GM23338 (cell line): ENCODE measurements at places on chromosomes 12 and 14. TPM values are rescaled to one million over a fixed set of nuclear protein-coding genes. Genes with fewer than 3 reads are reported as not detected.

The OTOGL gene
- 0.35 and 0.66 TPM in 2 replicates for total RNA-seq

The LGMN gene
- total RNA-seq, result 83.5 and 120 TPM in 2 replicates

The RILPL2 gene
- 0.58 and 1.4 TPM in 2 replicates for total RNA-seq

The STAC3 gene
- total RNA-seq, result 1.2 and 3.0 TPM in 2 replicates

The P2RX2 gene
- total RNA-seq, result 1.7 and 3.0 TPM in 2 replicates

The WNT1 gene
- total RNA-seq, result not detected in 2 replicates

The OR10G2 gene
- total RNA-seq, result not detected in 2 replicates

- DNase-seq, result no peak
Observed at GRCh38 chr14:89519040-89519439, 102.0 kb upstream of the FOXN3 start.

DNA sequence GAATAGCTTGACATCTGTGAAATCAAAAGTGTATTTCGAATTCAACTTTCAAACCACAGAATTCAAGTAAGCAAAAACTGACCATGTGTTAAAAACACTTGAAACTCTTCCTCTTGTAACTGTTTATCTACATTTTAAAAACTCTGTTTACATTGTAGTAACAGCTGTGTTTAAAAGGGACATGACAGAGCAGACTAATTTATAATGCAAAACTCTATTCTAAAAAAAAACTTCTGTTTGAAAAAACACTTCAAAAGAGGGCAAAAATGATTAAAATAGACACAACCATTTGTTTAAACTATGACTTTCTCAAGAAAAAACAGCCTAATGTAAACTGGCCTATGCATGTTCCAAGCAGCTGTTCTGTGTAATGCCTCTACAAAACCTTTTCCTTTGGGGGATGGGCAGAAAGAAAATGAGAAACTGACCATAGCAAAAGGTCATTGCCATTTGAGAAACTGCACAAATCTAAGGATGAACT, 149.1 kb upstream of the HMGA2 start:
- DNase-seq, result no peak

GRCh38 chr12:129200576-129200975, 347.3 kb downstream of the GLT1D1 start:
- no peak for DNase-seq

- DNase-seq, result no peak
Observed at GRCh38 chr12:89433634-89434033, 81.3 kb upstream of the DUSP6 start.

GRCh38 chr14:100065942-100066574, 836 bp downstream of the EVL start:
- no peak for DNase-seq

- DNase-seq, result no peak
Observed at GRCh38 chr12:124956571-124956970, 32.4 kb downstream of the DHX37 start.

- no peak for DNase-seq
Observed at GRCh38 chr12:92063641-92064040, 82.0 kb downstream of the BTG1 start.

- DNase-seq, result peak; percentile 17
Observed at GRCh38 chr12:74646831-74647230, 109.2 kb downstream of the ATXN7L3B start.

DNA sequence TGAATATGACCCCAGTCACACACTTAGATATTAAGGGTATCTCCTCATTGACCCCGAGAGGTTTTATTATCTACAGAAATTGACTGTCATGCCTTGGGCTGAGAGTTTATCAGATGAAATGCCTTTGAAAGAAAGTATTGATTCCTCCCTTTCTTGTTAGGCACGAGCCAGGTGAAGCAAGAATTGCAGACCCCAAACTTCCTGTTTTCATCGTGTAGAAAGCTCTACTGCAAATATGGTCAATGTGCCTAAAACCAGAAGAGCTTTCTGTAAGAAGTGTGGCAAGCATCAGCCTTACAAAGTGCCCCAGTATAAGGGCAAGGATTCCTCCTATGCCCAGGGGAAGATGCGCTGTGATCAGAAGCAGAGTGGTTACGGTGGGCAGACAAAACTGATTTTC, 143.9 kb upstream of the FUT8 start:
- DNase-seq, result no peak

DNA sequence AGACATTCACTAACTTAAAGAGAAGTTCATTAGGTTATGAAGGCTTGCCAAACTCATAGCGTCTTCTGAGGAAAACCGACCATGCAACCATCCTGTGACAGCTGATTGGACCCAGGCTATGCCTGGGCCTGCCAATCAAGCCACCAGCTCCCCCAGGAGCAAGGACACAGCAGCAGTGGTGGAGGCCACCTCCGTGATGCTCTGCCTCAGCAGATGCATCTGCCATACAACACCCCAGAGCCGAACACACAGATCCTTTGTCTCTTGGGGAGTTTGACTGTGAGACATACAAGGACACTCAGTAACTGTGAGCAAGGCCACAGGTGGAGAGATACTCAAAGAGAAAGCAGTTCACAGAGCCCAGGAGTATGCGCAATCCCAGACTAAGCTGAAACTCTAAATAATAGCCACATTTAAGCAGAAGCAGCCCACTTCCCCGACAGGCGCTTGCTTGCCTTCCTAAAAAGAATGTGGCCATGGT, 10.0 kb upstream of the CNIH1 start:
- no peak for DNase-seq

DNA sequence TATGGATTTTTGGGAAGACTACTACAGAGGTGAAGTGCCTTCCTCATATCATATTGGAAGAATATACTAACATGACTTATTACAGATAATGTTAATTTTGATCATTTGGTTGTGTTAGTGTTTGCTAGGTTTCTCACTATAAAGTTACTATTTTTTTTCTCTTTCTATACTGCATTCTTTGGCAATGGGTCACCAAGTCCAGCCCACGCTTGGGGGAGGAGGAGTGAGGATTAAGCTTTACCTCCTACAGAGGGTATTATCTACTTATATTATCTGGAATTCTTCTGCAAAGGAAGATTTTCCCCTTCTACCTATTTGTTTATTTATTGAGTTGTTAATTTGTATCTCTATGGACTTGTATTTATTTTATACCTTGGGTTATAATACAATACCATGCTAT, 31.5 kb downstream of the SCN8A start:
- no peak for DNase-seq

DNA sequence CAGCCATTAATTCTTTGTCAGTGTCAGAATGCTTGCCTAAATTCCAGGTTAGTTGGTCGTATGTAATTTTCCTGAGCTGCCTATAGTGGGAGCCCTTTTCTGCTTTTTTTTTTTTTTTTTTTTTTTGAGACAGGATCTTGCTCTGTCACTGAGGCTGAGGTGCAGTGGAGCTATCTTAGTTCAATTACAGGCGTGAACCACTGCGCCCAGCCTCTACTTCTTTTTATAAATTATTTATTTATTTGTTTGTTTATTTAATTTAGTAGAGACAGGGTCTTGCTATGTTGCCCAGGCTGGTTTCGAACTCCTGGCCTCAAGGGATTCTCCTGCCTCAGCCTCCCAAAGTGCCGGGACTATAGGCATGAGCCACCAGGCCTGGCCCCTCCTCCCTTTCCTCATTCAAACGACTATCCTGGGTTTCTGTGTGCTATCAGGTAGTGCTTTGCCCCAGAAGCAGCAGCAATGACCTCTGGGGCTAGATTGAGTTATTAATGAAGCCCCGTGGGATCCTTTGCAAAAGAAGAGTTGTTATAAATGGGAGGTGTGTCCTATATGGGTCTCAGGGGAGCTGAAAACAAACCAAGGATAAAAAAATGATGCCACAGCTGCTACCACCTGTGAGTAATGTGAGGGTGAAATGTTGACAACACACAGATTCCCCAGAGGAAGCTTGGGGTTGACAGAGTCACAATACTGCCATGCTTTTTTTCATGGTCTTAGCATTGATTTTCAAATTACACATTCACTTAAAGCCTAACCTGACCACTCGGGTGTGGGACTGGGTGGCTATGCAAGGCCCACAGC, 34.6 kb upstream of the NFKBIA start:
- peak; percentile 57 for DNase-seq

GRCh38 chr14:68292441-68293215, 473.0 kb downstream of the RAD51B start:
- DNase-seq, result no peak

DNA sequence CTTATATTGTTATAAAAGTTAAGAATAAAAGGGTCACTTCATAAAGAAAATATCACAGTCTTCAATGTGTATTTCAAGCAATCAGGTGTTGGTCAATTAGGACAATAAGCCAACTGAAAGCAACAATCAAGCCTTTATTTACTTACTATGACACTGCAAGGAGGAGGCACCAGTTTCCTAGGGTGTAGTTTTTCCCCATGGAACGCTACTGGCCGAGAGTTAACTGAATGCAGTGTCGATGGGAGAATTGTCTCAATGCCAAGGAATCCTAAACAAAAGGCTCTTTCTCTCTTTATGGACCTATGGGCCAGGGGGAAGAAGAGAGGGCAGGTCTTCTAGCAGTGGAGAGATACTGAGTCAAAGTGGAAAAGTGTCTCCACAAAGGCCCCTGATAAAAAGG, 142.4 kb downstream of the CMAS start:
- DNase-seq, result no peak

DNA sequence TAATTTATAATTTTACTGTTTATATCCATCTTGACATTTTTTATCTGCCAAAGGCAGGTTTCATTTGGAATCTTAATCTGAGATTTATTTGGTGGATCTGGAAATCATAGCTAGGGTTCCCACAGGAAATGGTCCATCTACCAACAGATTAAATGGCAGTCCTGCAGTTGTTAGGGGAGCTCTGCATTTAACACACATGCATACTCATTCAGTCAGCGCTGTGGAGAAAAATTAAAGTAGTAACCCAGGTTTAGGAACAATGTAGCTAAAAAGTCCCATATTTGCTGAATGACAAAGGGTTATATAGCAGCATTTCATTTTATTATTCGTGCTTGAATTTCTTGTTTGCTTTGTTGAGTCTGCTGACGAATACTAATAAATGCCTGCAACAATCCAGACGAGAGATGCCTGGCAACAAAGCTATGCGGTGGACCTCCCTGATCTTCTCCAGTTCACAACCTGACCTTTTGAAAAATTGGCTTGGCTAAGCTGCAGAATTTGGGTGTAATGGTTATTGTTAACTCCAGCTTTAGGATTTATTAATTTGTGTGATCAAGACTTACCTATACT, 59.8 kb downstream of the MIPOL1 start:
- DNase-seq, result peak; percentile 3
